Heart right ventricle (tissue), 16 donors: ENCODE measurements at places on chromosomes 12 and 14. TPM values are rescaled to one million over a fixed set of nuclear protein-coding genes. Genes with fewer than 3 reads are reported as not detected.

Gene LHX5
- total RNA-seq: not detected

Gene SLC25A21
- total RNA-seq: 0.11 TPM

GRCh38 chr12:96211988-96212387 lies 17.8 kb downstream of the ELK3 start:
- no peaks in the 10 kb centered on the region for H3K36me3 ChIP-seq
- H3K27me3 ChIP-seq: no peaks in the 10 kb centered on the region
- peaks cover 48% of the 10 kb centered on the region for H3K4me1 ChIP-seq
- no peak for DNase-seq

GRCh38 chr14:36443374-36443773 lies 76.7 kb downstream of the NKX2-1 start:
- H3K4me3 ChIP-seq: no peak overlapping the region
- no peaks in the 10 kb centered on the region for H3K4me1 ChIP-seq
- peaks cover 69% of the 10 kb centered on the region for H3K27me3 ChIP-seq

DNA sequence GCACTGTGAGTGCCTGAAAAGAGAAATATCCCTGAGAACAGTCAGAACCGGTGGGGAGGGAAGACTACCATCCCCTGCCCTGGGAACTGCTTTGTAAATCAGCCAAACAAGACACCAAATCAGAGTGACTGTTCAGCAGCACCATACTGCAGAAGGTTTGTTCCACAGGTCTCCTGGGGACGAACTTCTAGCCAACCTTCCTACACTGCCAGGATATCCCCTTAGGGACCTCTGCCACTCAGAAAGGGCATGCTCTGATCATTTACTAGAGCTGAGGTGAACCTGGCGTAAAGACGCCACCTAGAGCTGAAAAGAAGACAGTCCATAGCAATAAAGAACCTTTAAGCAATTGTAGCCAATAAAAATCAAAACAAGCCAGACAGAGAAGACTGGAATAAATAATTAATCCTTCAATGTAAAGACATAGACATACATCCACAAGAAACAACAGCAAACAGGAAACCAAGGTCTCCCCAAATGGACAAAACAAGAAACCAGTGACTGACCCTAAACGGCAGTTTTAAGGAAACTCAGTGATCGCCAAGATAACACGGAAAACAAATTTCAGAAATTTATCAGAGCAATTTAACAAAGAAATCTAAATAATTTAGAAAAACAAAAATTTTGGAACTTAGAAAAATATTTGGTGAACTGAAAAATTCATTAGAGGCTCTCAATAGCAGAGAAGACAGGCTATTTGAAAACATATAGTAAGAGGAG lies 228.1 kb upstream of the AMIGO2 start:
- no peaks in the 10 kb centered on the region for H3K27me3 ChIP-seq
- H3K36me3 ChIP-seq: no peaks in the 10 kb centered on the region
- H3K4me3 ChIP-seq: no peak overlapping the region
- no peaks in the 10 kb centered on the region for H3K4me1 ChIP-seq
- no peak overlapping the region for H3K27ac ChIP-seq
- DNase-seq: no peak

- no peaks in the 10 kb centered on the region for H3K36me3 ChIP-seq
- no peak for DNase-seq
- H3K27ac ChIP-seq: no peak overlapping the region
- peaks cover 84% of the 10 kb centered on the region for H3K27me3 ChIP-seq
Measured at GRCh38 chr12:51536159-51536558, 54.9 kb upstream of the SCN8A start.

DNA sequence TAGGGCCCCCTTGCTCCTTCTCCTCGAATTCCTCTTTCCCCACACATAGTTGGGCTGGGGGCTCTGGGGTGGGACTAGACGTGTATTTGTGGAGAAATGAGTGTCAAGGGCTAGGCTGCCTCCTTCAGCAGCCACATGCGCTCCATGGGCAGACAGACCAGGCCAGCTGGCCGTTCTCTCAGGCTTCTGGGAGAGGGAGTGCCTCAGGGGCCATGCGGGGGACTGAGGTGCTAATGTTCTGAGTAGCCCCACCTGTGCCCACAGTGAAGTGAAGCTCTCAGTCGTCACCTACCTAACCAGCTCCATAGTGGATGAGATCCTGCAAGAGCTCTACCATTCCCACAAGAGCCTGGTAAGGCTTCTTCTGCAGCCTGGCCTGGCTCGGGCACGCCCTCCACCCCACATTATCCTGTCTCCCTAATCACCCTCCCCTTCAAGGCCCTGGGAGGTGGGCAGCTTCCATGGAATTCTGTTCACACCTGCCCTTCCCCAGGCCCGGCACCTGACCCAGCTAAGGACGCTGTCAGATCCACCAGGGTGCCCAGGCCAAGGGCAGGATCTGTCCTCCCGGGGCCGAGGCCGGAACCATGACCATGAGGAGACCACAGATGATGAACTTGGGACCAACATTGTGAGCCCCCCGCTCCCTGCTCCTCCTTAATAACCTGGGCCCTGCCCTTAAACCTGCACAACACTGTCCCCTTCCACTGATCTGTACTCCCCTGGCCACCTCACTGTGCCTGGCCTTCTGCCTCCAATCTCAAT lies 9.0 kb upstream of the CPNE6 start:
- H3K36me3 ChIP-seq: no peaks in the 10 kb centered on the region
- no peaks in the 10 kb centered on the region for H3K27me3 ChIP-seq

GRCh38 chr14:65299826-65300225 lies 112.7 kb upstream of the FUT8 start:
- H3K27ac ChIP-seq: no peak overlapping the region
- no peaks in the 10 kb centered on the region for H3K4me1 ChIP-seq
- no peaks in the 10 kb centered on the region for H3K36me3 ChIP-seq
- DNase-seq: no peak
